ENCODE measurements at places on chromosomes 3 and 15.

DNA sequence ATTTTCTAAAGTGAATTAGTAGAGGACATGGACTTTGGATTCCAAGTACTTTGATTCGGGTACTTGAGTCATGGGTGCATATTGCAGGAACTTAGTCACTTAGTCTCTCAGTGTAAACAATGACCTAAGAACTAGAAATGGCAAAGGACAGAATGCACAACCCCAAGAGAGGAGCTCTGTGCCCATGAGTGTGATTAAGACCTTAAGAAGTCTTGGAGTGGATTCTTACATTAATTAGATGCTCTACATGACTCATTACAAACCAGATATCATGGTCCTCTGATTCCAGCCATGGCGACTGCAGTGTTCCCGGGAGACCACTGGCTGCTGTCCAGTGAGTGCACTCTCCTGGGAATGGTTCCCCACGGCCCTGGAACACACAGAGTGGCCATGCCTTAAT, 251.5 kb downstream of the GABRG3 start:
- DNase-seq: peak; percentile 96

GRCh38 chr3:183824761-183825455, 469 bp downstream of the MAP6D1 start:
- no peak for DNase-seq

DNA sequence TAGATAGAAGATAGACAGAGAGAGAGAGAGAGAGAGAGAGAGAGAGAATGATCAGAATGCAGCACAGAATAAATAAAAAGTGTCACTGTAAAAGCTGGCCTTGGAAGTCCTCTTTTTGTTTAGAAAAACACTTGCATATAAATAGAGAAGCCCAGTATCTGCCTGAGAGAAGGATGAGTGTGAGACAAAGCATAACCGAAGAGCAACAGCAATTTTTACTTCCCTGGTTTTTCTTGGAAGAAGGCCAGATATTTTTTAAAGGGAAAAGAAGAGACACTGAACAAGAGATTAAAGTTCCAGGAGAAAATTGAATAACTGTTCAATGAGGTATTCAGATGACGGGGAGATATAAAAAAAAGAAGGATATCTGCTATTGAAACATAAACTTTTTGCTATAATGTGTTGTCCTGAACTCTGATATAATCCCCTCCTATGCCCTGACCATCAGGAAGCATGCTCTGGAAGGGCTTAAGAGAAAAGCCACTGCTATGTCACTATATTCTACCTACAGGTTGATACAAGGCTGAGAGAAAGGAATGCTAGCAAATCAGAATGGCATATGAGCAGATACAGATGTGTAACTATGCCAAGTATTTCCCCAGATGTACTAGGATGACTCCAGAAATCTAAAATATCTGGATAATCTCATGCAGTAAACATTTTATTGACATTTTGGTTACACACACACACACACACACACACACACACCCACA, 358.9 kb downstream of the RBMS3 start:
- DNase-seq: peak; percentile 46

GRCh38 chr3:61357902-61358301, 106.7 kb upstream of the FHIT start:
- DNase-seq: no peak

DNA sequence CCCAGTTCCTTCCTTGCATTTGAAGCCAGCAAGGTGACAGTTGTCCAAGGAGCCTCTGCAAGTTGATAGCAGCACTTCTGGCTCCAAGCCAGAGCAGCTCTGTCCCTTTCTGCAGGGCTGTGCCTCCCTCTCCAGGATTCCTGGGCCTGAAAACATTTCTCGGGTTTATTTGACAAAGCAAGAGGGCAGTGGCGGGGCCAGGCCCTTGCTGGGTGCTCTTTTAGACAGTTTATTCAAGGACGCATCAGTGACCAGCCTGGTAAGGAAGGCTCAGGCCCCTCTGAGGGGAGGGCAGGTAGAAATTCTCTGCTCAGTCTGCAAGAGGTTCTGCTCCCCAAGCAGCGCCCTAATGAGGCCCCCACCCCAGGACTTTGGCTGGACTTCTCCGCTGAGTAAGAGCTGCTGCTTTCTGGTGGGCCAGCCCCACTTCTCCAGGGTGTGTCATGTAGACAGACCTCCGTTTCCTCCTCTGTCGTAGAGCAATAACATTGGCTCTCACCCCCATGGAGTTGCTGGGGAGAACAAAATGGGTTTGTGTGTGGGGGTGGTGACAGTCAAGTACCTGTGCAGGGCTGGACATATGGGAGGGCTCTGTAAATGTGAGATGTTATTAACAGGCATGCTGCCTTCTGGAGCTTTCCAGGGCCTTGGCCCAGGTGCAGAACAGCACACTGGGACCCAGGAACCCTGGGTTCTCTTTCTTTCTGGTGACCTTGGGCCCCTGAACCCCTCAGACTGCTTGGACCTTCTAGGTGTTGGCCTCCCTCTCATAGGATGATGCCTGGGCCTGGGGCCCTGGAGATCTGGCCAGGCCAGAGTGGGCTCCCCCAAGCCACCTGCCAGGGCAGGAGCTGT, 146.2 kb upstream of the TLE3 start:
- DNase-seq: no peak

DNA sequence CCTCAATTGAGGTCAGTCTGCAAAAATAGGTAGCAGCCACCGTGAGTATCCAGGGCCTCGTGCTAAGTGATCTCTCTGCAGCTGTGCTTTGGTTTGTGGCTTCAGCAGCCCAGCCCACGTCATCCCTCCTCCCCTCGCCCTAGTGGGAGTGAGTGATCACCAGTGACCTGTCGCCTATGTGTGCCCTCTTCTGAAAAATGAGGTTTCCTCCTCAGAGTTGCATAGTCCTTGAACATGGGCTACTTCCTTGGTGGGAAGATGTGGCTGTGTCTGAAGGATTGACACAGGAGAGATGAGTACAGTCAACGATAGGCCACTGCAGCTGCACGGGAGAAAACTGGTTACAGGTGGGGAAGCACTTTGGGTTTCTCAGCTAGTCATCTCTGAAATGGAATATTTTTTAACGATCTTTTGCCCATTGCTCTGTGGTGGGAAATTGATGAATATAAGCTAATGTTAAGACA, 144.8 kb upstream of the BHLHE40 start:
- DNase-seq: no peak

GRCh38 chr3:15164340-15164739, 41.7 kb upstream of the CAPN7 start:
- peak; percentile 83 for DNase-seq

- no peak for DNase-seq
Observed at GRCh38 chr3:183357564-183358079, 70.8 kb downstream of the MCF2L2 start.

GRCh38 chr3:192931825-192932224, 14.2 kb upstream of the MB21D2 start:
- DNase-seq: no peak

DNA sequence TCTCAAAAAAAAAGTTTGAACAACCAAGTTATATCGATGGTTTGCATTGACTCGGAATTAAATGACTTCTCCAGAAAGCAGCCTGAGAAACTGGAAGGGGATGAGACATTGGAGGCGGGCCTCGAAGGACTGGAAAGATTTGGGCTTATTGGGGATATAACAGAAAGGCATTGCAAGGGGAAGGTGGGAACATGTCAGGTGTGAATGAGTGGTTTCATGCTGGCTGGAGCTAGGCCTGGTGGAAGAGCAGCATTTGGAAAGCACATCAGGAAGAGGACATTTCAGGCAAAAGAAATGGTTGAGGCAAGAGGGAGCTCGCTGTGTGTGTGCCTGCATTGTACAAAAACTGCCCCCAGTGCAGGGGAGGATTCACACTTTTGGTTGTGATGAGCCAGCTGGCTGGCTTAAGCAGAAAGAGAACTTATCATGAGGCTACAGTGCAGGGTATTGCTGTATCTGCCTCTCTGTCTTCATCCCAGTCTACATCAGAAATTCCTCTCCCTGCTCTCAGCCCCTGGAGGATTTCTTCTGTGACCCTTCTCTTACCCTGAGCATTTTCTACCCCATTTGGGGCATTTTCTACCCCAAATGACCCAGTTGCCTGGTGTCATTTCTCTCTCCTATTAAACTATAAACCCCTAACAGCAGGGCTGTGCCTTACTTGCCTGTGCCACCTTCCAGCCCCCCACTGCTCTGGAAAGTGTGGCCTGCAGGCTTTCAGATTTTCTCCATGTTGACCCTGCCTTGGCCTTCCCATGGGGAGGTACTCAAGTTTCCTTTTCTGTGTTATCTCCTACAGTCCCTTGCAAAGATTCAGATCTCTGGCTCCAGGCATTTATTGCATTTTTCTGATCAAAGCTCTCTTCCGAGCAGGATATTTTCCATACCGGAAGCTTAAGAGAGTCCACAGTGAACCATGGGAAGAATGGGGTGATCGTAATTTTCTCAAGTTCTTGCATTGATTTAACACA, 64.4 kb upstream of the FLNB start:
- DNase-seq: no peak

DNA sequence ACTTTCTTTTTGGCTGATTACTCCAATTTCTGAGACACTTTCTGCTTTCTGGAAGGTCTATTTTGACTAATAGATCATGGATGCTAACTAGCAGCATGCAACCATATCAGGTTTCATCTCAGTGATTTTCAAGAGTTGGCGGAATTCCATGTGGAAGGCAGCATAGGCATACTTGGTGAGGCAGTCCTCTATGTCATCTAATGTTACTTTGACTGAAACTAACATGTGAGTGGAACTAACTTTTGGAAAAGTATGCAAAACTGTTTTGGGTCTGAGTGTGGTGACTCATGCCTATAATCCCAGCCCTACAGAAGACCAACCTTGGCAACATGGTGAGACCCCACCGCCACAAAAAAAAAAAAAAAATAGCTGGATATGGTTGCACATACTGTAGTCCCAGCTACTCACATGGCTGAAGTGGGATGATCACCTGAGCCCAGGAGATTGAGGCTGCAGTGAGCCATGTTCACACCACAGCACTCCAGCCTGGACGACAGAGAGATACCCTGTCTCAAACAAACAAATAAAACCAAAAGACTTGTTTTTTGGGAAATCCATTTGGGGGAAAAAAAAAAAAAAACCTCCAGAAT, 1033.7 kb downstream of the ROBO1 start:
- DNase-seq: peak; percentile 84

DNA sequence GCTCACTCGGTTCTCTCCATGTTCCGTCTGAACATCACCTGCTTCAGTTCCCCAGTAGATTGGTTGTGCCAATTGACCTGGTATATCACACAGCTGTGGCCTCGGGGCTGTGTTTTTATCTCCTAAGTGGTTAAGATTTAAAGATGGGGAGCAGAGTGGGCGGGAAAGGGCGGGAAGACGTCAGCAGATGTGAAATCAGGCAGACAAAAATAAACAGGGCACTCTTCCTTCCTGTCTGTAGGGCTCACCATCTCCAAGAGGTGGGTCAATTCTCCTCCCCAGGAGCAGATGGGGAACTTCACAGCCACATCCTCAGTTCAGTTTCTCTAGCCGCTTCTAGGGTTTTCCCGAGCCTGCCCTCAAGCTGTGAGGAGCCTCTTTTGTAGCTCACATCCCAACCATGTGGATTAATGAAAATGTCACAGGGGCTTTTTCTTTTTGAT, 26.8 kb upstream of the LIMD1 start:
- no peak for DNase-seq

DNA sequence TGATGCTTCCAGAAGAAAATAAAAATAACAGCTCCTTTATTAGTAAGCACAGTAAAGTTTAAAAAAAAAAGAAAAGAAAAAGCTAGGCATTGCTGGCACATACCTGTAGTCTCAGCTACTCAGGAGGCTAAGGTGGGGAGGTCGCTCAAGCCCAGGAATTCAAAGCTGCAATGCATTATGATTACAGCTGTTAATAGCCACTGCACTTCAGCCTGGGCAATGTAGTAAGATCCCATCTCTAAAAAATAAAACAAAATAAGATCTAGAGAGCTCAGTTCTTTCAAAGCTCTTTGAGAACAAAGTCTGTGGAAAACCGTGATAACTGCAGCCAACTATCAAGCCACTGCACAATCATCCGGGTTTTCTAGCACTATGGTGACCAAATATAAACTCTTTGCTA, 212.2 kb downstream of the ZMAT3 start:
- DNase-seq: no peak

GRCh38 chr3:138898301-138898700, 48.6 kb downstream of the FOXL2 start:
- DNase-seq: peak; percentile 45

DNA sequence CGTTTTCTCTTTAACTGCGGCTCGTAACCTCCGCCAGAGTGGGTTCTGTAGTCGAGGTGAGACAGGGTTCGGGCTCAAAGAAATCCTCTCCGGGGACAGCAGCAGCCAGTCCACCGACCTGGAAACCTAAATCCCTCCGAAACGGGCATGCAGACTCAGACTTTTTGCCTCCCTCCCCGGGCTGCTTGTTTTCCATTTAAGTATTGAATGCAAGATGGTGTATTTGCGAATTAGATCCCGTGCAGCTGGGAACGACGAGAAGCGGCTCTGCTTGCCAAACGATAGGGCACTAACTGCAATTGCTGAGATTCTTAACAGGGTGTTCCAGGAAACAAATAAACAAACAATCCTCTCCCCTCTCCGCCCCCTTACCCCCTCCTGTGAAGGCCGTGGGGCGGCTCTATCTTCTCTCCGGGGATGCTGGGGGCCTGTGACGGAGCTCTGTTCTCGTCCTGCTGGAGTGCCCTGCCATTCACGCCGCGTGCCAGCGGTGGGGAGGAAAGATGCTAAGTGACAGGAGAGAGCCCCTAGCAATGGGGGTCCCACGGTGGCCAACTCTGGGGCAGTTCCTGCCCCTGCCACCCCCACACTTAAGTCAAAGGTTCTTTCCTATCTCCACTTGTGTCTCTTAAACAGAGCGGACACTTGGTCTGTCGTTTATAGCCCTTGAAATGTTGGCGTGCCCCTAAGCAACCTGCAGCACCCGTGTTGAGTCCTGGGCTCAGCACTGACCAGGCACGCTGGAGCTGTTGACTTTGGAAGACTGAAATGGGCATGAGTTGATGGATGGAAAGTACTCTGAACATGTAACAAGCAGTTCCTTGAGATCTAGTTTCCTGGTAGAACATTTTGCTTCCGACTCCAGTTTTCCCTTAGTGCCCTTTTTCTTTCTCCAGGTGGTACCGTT, 1.3 kb upstream of the ETV5 start:
- DNase-seq: no peak

GRCh38 chr3:15519096-15519495, 2.4 kb downstream of the COLQ start:
- no peak for DNase-seq

DNA sequence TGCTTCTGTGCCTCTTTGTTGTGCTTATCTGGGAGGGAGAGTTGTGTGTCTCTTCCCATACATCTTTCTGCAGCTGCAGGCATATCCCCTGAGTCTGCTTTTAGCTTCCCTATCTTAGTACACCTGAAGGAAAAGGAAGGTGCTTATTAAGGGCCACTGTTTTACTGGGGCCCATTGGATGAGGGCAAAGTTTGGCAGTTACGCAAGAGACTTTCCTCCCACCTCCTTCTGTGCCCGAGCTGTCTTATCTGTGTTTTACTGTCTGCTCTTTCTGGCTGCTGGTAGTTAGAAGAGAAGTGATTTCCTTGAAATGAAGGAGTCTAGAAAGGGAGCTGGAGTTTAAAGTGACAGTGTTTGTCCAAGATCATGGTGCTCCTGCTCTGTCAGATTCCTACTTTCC, 66.5 kb downstream of the GABRG3 start:
- no peak for DNase-seq
